ENCODE measurements at places on chromosomes 1 and 21. TPM values are rescaled to one million over a fixed set of nuclear protein-coding genes. Genes with fewer than 3 reads are reported as not detected.

PIGK gene
- total RNA-seq = 32.8 TPM

- no peak for DNase-seq
Measured at GRCh38 chr1:234111458-234112142, 207.1 kb downstream of the SLC35F3 start.

RBBP4 gene
- 98.9 TPM for total RNA-seq

DIO1 gene
- not detected for total RNA-seq
